ENCODE measurements at places on chromosomes 5 and 9.

DNA sequence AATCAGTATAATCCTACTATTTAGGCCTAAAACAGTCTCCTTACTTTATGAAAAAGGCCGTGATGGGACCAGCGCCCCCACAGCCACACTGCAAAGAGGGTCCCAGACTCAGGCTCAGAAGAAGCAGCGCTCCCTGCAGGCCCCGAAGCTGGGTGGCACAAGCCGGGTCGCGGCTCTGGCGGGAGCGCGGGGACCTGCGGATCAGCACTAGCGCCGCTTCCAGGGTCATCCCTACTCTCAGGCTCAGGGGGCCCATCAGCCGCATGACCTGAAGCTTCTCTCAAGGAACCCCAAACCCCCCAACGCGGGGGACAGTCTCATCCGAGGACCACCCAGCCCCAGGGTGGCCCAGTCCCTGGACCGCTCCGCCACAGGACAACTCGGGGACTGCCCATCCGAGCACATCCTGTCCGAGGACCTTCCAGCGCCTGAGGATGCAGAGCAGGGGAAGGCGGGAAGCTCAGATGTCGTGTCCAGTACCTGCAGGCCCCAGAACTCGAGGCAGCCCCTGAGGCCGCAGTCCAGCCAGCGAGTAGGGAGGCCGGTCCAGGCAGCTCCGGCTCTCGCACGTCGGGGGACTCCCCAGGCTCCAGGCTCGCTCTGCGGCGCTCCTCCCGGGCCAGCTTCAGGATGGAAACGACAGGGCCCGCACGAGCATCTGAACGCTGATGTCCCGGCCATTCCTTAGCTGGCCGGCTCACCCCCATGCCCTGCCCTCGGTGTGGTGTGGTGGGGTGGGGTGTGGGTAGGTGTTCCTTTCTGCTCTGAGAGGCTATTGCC lies 32.4 kb upstream of the CDK20 start:
- DNase-seq: peak; percentile 29

DNA sequence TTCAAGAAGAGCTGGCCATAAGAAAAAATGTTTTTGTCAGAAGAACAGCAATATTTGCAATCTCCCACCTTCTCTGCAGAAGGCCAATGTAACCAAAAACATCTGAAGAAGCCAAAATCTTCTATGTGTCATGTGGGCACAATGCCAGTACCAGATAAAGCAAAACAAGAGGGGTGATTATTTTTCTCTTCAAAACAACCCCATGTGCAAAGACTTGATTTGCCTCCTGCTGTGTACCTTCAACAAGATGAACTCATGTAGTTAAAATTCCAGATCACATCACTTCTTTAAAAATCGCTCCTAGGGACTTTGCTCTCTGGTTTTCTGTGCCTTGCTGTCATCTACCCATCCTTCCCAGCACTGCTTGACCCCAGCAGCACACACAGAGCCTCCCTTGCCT lies 134.0 kb upstream of the MAP3K1 start:
- no peak for DNase-seq

DNA sequence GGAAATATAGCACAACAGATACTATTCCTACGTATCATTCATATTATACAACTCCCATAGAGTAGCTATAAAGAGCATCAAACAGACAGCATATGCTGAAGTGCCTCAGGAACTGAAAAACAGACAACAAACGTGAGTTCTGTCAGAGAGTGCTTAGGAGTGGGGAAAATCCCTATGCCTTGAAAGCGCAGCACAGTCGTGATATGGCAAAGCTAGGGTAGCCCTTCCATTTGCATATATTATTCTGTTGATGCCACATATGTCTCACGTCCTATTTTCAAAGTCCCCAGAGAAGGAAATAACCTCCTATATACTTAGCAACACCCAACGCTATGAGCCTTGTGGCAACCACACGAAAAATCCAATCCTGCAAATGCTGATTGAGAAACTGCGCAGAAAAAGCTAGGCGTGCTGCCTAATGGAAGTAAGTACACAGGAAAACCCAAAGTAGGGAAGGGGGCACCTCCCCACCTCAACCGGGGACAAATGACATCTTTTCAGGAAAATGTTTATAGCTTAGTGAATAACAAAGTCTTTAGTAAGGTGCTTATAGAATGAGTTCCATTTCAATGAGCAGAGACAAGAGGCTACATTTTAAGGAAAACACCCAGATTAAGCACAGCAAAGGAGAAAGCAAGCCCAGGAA lies 105.1 kb downstream of the MED10 start:
- DNase-seq: no peak

DNA sequence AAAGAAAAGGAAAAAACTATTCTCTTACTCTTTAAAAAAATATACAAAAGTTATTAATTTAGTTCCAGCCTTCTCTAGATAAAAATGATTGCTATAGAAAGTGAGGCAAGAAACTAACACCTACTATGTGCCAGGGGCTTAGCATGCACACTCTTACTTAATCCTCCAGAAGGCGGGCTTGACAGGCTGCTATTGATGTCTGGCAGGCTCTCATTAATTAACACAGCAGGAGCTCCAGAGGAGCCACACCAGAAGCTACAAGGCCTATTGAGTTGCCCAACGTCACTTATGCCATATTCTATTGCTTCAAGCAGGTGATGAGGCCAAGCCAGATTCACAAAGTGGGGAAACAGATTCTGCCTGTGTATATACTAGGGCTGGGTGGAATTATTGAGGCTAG lies 54.6 kb upstream of the CLINT1 start:
- no peak for DNase-seq

DNA sequence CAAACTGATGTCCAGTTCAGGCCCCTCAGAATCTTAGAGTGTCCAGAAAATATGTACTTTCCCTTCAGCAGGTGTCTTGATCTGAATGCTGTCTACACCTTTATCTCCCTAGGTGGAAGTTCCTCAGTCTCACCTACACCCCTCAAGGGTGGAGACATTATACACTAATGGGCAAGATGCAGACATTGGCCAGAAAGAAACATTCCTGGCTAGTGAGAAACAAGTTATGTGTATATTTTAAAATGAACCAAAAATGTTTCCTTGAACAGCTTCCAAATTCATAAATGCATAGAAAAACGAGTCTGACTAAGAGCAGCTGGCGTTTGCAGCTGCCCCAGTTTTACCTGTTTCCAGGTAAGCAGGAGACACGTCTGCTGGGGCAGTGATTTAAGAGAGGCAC lies 140.5 kb upstream of the IRX4 start:
- no peak for DNase-seq

DNA sequence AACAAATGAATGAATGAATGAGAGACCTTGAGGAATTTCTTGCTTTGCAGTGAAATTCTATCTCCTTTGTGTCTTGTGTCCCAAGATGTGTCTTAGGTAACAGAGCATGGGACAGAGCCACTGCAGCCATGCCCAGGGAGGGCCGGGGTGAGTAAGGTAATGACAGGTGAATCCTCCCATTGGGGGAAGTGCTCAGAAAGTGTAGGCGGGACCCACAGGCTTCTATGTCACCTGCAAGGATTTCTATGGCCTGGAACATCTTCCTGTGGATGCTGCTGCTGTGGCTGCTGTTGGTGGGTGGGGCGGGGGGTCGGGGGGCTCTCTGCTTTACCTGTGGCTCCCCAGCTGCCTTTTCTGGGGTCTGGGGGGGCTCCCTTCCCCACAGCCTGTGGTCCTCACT lies 133.6 kb upstream of the IER5L start:
- DNase-seq: no peak

GRCh38 chr5:116378007-116378776 lies 196.4 kb downstream of the SEMA6A start:
- no peak for DNase-seq

DNA sequence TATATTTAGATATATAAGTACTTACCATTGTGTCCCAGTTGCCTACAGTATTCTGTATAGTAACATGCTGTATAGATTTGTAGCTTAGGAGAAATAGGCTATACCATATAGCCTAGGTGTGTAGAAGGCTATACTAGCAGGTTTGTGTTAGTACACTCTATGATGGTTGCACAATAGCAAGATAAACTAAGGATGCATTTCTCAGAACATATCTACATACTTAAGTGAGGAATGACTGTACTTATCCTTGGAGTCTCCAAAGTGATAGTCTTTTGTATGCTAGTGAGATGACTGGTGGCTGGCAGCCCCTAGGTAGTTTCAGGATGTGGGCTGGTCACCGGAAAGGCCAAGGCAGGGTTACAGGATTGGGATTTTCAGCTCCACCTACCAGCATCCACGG lies 208.7 kb downstream of the ARHGEF28 start:
- no peak for DNase-seq

DNA sequence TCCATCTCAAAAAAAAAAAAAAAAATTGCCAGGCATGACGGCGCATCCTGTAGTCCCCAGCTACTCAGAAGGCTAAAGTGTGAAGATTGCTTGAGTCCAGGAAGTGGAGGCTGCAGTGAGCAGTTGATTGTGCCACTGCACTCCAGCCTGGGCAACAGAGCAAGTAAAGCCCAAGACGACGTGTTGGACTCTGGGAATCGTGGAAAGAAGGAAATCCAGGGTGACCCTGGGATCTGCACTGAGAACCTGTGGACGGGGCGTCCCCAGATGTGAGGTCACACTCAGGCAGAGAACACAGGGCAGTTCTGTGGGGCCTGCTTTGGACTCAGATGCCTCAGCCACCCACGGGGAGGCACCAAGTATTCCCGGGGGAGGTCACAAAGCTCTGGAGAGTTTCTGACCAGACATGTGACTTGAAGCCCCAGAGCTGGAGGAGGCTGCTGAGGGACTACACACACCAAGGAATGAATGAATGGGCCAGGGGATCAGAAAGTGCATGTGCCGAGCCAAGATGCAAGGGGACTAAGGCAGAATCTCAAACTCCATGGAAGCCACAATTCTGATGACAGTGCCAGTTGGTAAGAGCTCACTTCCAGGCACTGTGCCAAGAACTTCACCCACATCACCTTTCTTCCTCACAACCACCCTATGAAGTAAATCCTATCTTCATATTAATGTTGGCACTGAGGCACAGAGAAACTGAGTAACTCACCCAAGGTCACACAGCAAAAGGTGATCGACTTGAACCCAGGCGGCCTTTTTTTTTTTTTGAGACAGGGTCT lies 12.9 kb downstream of the DYNC2I2 start:
- no peak for DNase-seq

DNA sequence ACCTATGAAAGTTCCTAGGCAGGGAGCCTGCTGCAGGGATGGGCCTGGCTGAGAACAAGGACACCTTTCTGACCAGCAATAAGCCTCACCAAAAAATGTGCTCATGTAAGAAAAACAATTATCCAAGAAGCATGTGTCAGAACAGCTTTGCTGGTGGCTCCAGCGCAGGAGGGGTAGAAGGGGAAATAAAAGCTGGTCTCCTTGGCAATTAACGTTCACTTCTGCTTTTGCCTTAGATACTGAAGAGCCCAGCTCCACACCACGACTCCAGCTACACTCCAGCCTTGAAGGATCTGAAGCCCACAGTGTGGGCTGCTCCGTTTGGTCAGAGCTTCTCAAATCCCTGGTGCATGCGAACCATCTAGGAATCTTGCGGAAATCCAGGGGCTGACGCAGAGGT lies 107.6 kb upstream of the PHYKPL start:
- DNase-seq: no peak

GRCh38 chr5:176906126-176906525 lies 7.0 kb upstream of the HK3 start:
- DNase-seq: no peak

DNA sequence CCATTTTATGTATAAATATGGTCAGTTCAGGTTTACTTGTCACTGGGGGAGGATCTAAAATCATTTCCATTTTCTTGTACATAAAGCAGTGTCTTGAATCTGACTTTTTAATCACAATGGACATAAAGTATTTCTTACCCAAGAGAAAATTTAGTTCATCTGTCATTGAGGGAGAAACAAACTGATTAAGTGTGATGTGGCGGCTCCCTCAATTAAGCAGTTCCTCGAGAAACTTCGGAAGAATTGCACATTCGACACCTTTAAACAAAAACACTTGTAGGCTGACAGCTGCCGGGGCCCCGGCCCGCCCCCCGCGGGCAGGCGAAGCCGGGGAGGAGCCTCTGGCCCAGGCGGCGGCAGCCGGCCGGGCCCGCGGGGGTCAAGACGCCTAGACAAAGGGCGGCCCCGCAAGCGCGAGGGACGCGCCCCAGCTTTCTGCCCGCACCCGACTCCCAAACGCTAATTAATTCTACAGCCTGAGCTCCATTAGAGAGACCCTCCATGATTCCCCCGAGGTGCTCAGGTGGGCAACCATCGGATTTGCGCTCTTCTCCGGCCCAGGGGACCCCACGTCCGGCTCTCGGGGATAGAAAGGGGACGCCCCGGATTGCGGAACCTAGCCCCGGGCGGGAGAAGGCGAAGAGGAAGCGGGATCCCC lies 750 bp downstream of the TRIM36 start:
- no peak for DNase-seq

GRCh38 chr5:33261305-33261704 lies 179.5 kb upstream of the TARS1 start:
- DNase-seq: no peak

- no peak for DNase-seq
Observed at GRCh38 chr5:99900302-99900852, 634.8 kb upstream of the FAM174A start.

GRCh38 chr9:76322810-76323209 lies 71.4 kb downstream of the RFK start:
- no peak for DNase-seq

DNA sequence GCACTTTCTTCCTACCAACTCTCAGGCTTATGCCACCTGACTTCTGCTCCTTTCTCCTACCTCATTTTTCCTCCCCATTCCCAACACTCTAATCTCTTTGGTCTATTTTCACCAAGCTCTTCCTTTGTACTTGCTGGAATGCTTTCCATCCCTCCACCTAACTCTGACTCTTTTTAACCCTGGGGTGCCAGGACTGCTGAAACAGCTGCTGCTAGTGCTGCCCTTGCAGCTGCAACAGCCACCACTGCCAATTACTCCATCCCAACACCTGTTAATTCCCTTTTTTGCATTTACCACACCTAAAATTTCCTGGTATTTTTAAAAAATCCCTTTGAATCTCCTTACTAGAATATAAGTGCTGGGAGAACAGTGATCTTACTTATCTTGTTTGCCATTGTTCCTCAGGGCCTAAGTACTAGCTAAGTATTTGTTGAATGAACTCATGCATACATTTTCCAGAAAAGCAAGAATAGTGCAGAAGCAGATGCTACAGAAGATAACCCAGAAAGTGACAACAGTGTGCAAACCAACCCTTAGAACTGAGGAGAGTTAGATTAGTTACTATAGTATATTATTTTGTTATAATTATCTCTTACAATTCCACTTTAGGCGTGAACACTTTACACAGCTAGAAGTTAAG lies 11.5 kb downstream of the NADK2 start:
- no peak for DNase-seq

GRCh38 chr5:1659100-1659981 lies 135.6 kb upstream of the LPCAT1 start:
- DNase-seq: no peak

- no peak for DNase-seq
Observed at GRCh38 chr9:76194896-76195295, 199.3 kb downstream of the RFK start.

DNA sequence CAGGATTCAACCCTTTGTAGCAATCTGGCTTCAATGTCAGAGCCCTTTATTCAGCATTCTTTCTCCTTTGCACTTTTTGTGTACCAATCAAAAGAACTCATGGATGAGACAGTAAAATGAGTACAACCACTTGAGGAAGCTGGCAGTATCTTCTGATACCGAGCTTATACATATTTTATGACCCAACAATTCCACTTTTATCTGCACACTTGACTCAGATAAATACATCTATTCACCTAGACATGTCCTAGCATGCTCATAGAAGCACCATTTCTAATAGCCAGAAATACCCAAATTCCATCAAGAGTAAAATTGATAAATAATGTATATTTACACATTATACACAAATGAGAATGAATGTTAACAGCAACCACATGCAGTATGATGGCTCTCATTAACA lies 111.2 kb upstream of the PTGER4 start:
- DNase-seq: no peak

Measured in activated T-cell treated with anti-CD3 and anti-CD28 coated beads, Interleukin-2, amount 50 U/mL, for 24 hours (primary cell).